Fibroblast of skin of back (primary cell): ENCODE measurements at places on chromosomes 2 and 18.

- no peak for DNase-seq
Measured at GRCh38 chr2:37527361-37527760, 144.1 kb downstream of the CDC42EP3 start.

- no peak for DNase-seq
Measured at GRCh38 chr2:119480718-119481142, 43.6 kb downstream of the SCTR start.

DNA sequence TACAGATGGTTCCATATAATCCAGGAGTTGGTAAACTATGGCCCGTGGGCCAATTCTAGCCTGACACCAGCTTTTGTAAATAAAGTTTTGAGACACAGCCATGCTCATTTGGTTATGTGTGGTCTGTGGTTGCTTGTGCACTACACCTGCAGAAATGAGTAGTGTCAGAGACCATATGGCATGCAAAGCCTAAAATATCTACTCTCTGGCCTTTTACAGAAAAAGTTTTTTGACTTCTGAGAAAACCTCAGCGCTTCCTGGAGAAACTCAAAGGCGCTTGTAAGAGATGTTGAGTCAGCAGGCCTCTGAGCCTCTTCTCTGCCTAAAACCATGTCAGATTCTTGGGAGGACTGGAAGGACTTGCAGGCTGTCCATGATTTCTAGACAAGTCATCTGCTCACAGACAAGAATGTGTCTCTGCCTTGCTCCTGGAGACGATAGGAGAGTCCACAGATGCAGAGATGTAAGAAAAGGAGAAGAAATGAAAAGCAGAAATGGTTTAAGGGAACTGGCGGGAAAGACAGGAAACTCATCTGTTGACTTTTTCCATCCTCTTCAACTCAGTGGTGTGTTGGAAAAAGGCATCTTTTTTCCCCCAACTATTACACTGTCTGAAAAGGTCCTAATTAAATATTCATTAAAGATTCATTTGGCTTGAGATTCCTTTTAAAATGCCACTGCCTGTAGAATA is 5.2 kb downstream of the TTC39C start:
- DNase-seq: no peak

DNA sequence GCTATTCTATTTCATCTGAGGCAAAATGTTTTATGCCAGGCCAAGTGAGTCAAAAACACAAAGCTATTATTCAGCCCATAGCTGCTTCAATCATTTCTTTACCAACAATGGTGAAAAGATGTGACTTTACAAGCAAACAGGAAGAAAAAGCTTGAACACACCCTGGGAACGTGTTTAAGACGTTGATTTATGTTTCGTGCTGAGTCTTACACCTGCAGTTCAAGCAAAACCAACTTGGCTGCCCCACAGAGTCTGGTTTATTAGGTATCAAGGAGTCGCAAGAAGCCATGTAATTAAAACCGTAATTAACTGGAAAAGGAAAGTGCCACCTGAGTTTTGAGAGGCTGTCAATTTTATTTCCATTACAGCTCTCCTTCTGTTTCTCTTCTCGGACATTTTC is 295.5 kb downstream of the MEIS1 start:
- no peak for DNase-seq

DNA sequence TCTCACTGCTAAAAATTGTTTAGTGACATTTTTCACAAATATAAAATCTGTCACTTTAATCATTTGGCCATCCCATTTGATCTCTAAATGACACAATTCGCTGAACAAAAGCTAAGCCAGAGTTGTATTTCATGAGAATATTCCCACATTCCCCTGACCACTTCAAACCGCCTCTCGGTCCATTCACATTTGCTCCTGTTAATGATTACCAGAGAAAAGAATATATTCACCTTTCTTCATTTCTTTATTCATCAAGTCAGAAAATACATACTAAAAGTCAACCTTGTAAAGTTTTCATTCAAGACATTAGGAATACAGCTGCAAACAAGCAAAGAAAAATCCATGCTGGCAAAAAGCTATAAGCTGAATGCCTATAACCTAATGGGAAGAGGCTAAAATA is 225.5 kb downstream of the DOK6 start:
- no peak for DNase-seq

GRCh38 chr2:237483018-237483731 is 3.9 kb upstream of the MLPH start:
- DNase-seq: peak; percentile 89

DNA sequence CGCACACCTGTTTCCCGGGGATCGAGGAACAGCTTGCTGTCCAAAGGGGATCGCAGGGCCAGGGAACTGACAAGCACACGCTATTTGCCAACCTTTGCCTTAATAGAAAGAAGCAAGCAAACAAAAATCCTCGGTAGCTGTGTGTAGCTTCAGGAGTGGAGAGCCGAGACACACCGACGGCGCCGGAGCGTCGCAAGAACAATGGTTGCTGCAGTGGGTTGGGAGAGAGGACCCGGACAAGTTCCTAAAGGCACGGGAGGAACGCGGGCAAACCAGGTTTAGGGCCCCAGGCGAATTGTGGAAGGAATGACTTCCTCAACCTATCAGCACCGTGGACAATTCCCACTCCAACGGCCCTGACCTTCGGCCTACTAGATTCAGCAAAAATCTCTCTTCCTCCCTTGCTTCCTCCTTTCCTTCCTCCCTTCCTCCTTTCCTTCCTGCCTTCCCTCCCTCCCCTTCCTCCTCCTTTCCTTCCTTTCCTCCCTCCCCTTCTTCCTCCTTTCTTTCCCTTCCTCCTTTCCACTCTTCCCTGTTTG is 4.9 kb upstream of the NEUROD1 start:
- peak; percentile 14 for DNase-seq

DNA sequence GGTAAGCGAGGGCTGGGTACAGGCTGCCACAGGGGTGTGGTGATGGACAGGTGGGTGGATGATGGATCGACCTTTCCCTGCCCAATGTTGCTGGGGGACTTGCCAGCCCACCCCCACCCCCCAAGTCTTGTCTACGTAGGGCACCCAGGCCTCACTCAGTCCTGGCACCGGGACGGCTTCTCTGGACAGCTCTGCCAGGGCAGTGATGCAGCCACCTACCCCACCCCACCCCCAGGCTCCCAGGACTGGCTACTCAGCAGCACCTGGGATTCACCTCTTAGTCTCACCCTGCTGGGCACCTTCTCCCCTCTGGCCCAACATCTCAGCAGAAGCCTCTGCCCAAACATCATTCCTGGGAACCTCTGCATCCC is 55.7 kb downstream of the ANKMY1 start:
- DNase-seq: no peak

DNA sequence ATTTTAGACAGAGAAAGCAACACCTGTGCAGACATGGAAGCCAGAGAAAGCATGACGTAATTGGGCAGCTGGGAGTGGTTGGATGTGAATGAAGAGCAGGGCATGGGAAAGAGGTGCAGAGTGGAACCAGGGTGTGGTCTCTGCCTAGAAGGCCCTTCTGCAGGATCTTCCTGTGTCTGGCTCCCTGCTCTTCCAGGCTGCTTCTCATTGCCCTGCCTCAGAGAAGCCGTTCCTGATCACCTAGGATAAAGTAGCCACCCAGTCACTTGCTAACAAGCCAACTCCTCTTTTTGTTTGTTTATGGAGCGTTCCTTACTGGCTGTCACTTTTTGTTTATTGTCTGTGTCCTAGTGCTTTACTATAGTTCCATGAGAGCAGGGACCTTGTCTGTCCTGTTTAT is 28.5 kb downstream of the GALNT1 start:
- no peak for DNase-seq

DNA sequence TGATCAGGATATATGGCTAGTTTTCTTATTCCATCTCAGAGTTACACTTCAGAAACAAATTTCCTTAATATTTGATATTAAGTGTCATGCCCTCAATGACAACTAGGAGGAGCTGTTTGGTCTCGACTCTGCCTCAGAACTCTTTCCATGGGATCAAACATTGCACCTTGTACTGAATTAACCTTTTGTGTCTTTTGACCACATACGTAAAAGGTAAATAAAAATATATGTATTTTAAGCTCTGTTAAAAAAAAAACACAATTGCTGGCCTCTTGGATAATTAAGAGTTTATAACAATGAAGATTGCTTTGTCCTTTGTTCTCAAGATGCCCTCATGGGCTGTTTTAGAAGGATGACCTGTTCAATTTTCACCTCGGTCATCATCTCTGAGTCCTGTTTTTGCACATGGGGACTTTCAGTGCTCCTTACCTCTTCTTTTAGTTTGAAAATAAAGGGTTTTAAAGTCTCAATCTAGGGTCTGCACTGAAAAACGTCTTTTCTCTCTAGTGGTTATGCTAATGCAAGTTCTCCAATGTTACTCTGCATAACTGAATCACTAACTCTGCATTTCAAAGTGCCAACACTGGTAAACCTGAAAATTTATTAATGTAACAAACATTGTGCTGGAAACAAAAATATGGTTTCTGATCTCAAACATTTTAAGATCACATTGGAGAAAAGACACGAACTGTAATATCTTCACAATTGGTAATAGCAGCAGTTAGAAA is 18.8 kb upstream of the FN1 start:
- DNase-seq: no peak
